ENCODE measurements at places on chromosomes 3 and 15.

DNA sequence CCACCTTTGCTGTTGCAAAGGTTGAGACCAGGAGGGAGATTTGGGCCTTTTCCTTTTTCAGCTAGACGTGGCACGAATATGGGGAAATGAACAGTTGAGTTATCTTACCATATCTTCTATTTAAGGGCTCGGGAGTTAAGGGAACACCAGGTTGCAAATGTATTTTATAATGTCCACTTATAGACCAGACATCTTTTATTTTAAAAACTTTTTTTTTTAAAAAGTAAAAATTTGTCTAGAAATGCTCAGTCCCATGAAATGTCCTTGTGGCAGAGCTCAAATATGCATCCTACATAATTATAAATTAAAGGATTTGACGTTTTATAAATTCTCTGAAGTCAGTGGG is 103.6 kb upstream of the VEPH1 start:
- DNase-seq: no peak

DNA sequence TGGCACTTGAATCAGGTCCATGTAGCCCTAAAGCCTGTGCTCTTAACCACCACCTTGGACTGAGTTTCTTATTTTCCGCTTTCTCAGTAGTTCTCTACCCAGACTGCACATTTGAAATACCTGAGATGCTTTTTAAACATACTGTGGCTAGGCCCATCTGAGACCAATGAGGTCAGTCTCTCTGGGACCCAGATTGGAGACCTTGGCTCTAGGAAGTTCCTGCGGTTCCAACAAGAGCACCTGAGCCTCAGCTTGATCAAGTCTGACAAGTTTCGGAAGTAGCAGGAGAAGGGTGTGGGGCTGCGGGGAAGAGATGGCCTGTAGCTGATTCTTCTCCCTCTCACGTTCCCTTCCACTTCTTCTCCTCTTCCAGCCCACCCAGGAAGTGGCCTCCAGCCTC is 11.5 kb upstream of the TSEN2 start:
- DNase-seq: no peak

DNA sequence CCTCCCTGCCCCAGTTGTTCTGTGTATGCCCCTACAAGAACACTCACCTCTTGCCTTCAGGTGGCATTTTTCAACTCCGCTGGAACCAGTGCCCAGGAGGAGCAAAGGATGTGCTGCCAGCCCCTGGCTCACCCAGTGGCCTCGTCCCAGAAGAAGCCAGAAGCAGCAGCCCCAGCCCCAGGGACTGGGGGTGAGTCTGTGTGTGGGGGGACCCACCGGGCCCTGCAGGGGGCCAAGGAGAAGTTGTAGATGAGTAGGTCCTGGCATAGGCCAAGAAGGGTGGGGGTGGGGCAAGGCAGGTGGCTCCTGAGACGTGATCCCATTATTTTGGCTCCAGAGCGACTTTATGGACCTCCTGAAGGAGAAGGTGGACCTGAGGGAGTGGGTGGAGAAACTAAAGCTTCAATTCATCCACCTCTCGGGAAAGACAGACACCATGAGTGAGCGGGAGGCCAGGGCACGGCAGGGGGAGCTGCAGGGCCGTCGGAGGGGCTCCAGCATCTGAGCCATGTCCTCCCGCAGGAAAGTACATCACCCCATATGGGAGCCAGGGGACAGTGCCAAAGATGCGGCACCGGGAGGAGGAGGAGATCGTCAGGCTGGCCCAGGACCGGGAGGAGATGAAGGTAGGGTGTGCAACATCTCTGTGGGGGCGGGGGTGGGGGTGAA is 29.3 kb downstream of the NGRN start:
- DNase-seq: no peak

GRCh38 chr15:74306781-74307217 is 60.6 kb downstream of the CYP11A1 start:
- no peak for DNase-seq

GRCh38 chr3:130572769-130573168 is 55.8 kb downstream of the COL6A6 start:
- DNase-seq: no peak

DNA sequence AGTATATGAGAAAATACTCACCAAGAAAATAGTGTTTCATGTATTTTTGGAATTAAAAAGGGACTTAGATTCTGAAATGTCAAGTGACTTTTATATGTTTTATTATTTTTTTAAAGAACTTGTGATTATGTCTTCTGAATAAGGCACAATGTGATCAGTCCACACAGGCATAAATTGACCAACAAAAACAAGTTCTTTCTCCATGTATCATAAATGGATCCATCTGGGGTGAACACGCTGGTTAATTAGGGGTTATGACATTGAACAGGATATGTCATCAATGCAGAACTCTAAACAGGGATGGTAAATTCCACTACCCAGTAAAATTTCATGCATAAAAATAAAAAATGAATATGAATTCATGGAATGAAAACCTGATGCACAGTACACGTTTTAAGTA is 31.3 kb upstream of the PIK3CA start:
- DNase-seq: no peak

DNA sequence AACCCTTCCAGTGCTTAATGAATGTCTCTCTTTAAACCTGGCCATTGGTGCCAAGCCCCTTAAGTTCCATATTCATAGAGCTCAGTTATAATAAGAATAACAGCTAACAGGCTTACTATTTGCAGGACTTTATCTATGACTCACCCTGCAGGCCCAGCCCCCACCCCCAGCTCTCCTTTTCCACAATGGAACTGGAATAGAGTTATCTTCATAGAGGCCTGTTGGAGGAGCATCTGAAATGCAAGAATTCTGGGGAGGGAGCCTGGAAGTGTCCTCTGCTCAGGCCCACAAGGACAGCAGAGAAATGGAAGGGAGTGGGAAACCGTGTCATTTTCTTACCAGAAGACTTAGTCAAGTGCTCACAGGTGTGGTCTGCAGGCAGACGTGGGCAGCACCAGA is 52.8 kb downstream of the SEMA5B start:
- no peak for DNase-seq

DNA sequence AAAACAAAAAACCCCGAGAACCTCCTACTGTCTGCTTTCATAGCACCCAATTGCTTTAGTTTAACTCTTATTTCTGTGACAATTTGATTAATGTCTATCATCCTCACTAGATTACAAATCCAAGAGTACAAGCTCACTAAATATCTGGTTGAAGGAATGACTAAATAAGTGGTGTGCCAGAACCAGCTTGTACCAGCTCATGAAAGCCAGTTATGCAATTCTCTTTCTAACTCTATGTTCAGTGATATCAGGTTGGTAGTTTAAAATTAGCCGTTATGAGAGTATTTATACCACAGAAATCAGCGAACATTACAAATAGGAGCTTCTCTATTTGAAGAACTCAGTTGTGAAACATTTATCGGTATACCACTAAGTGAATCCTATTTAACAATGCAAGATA is 137.2 kb upstream of the MITF start:
- DNase-seq: no peak

GRCh38 chr15:25793354-25794050 is 69.6 kb downstream of the ATP10A start:
- DNase-seq: no peak

DNA sequence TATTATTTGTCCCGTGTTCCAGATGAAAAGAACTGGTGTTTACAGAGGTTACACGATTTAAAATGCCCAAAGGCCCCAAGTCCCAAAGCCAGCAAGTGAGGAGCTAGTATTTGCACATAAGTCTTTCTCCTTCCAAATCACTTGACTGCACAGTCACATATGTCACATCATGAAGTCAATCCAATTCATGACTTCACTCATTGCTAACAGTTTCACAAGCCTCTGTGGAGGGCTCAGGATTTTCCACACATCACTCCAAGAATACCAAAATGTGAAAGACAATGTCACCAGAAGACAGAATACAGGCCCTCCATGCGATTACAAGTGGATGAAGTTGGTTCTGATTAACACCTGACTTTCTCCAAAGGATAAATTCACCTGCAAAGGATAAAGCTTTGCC is 283.1 kb upstream of the UBE2E2 start:
- no peak for DNase-seq

DNA sequence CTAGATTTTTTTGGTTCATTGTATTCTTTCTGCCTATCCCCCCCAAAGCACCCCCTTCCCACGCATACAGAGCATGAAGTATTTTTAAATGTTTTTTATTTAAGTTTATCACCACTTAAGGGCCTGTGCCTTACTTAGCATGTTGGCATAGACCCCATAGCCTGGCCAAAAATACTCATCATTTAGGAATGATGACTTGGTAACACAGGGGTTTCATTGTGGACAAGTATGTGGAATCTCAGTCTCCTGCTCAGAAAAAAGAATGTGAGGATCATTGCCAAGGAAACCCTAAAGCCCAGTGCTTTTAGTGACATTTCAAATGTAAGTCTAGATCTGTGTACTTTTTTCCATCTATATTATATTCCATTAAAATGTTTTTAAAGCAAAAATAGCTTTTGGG is 146.3 kb downstream of the ALCAM start:
- DNase-seq: no peak

- DNase-seq: no peak
Measured at GRCh38 chr3:126057936-126058335, 26.0 kb downstream of the SLC41A3 start.

- no peak for DNase-seq
Measured at GRCh38 chr3:171982828-171983227, 56.5 kb upstream of the FNDC3B start.

DNA sequence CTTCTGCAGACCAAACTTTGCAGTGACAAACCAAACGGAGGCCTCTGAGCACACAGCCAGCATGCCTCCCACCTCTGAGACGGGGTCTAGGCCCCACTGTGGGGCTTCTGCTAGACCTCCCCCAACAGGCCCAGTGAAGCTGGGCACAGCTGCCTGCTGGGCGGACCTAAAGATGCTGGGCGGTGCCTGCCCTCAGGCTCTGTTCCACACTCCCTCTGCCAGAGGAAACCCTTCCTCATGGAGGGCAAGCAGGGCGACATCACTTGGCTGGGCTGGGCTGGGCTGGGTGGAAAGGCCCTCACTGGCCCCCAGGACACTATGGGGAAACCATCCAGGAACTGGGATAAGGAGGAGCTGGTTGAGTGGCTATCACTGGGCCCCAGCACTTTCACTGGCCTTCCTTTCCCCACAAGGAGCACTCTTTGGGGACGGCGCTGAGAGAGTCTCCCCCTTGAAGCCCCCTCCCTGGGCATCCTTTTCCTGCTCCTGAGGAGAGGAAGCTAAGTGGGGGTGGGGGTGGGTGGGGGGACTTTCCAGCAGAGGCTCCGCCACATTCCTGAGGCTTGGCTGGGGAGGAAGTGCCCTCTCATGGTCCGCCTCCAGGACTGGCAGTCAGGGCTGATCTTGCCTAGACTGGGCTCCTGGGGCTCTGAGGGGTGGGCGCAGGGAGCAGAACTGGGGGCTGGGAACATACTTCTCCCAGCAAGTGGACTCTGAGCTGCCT is 98.1 kb upstream of the HACD2 start:
- no peak for DNase-seq

Data from activated CD4-positive, alpha-beta T cell treated with anti-CD3 and anti-CD28 coated beads for 24 hours (primary cell).